ENCODE measurements at places on chromosomes 13 and 19. TPM values are rescaled to one million over a fixed set of nuclear protein-coding genes. Genes with fewer than 3 reads are reported as not detected.
A peak's percentile ranks its signal among the peaks of the same experiment; 100 is the strongest.

The INAFM1 gene
- total RNA-seq = 11.8 TPM

The IZUMO4 gene
- total RNA-seq = 15.9 TPM

The TEX26 gene
- not detected for total RNA-seq

The ADAMTS10 gene
- total RNA-seq = 59.1 TPM

The ATXN8OS gene
- not detected for total RNA-seq

GRCh38 chr13:36915896-36916640, 4.0 kb downstream of the SMAD9 start:
- DNase-seq = no peak

The ATP8B3 gene
- 4.1 TPM for total RNA-seq

The CLDN10 gene
- 3.0 TPM for total RNA-seq

DNA sequence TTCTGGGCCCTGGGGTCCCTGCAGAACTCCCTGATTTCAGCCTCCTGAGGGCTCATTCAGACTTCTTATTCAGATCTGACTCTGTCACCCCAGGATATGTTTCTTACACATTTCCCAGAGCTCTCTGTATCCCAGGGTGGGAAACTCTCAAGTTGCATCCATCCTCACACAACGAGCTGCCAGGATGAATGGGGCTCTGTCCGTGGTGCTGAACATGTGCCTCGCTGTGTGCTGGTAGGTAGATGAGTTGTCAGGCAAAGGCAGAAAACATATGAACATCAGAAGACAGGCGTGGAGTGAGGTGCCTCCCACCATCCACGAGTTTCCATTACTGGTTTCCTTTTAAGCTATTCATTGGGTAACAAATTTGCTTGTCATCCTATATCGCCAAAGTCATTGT, 11.4 kb upstream of the IGFL1 start:
- DNase-seq = peak; percentile 62

GRCh38 chr19:49224879-49225278, 67.3 kb downstream of the TRPM4 start:
- no peak for DNase-seq

GRCh38 chr19:5951338-5951861, 26.5 kb downstream of the RANBP3 start:
- no peak for DNase-seq

The SHISA7 gene
- 0.10 TPM for total RNA-seq

The KCNC3 gene
- total RNA-seq = 23.6 TPM

GRCh38 chr19:6458695-6459261, 814 bp downstream of the SLC25A23 start:
- no peak for DNase-seq

The CALR3 gene
- total RNA-seq = not detected

The BEST2 gene
- not detected for total RNA-seq

GRCh38 chr19:3289971-3290569, 65.6 kb downstream of the CELF5 start:
- no peak for DNase-seq

- no peak for DNase-seq
These were observed 27.5 kb upstream of the TMEM160 start for GRCh38 chr19:47075941-47076340.

- DNase-seq = no peak
These were observed at the start of gene FCGBP for GRCh38 chr19:39934584-39935363. FCGBP (minus strand) TSS chr19:39934634.

The RELB gene
- total RNA-seq = 6.2 TPM

The GARIN5A gene
- total RNA-seq = 11.6 TPM

DNA sequence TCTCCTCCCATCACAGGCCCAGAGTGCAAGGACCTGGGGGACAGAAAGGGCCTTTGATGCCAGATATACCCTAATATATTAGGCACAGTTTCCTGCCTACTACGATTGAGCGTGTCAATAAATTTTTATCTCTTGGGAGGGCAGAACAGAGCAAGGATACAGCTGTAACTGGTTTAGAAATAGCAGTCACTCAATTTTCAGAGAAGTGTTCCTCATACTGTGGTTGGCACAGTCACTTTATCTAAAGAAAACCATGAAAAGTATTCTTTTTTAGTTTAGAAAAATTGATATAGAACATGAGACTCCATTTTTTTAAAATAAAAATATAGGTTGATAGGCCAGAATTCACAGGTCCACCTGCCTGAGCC, 460 bp upstream of the ZNF155 start:
- DNase-seq = no peak

DNA sequence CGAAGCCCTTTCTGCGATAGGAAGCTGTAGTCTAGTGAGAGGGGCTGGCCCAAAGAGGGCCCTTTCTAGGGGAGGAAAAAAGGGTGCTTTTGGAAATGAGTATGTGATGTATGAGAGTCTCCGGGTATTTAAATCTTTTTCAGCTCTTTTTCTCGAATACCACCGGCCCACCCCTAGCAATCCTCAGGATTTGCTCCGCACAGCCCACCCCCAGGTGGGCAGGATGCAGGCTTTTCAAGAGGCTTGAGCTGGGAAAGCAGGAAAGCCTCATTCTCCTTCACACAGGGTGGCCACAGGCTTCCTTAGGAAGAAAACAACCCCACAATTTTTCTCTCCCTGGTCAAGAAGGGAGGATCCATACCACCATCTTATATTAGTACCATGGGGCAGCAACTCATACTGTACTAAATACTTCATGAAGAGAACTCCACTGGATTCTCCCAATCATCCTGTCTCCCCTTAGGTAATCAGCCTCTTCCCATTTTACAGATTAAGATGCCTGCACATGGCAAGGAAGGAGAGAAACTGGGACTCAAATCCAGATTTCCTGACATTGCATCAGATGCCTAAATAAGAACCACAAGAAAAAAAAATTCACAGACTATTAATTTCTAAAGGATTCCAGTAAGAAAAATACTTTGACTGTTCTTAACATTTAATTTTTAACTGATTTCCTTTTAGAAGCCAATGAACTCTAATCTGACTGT, 84.4 kb downstream of the STK24 start:
- DNase-seq = no peak

GRCh38 chr13:63336549-63336948, 1920.9 kb upstream of the PCDH20 start:
- no peak for DNase-seq

The DDX49 gene
- total RNA-seq = 44.4 TPM

The SLC25A15 gene
- 16.5 TPM for total RNA-seq

The MBD3L2 gene
- total RNA-seq = not detected

DNA sequence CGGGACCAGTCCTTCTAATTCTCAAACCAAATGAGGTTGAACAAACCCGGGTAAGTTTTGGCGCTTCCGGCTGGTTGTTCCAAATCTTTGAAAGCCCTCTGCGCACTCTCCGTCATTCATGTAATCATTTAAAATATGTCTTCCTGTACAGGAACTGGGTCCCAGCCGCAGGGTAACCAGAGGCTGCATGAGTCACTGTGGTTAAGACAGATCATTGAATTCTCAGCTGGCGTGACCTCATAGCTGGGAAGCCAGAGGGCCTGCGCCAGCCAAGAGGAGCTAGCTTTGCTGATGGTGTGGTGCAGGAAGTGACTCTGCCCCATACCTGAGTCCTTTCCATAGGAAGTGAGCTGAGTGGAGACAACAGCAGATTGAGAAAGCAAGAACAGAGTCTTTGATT, 135.2 kb downstream of the TSHZ3 start:
- no peak for DNase-seq

DNA sequence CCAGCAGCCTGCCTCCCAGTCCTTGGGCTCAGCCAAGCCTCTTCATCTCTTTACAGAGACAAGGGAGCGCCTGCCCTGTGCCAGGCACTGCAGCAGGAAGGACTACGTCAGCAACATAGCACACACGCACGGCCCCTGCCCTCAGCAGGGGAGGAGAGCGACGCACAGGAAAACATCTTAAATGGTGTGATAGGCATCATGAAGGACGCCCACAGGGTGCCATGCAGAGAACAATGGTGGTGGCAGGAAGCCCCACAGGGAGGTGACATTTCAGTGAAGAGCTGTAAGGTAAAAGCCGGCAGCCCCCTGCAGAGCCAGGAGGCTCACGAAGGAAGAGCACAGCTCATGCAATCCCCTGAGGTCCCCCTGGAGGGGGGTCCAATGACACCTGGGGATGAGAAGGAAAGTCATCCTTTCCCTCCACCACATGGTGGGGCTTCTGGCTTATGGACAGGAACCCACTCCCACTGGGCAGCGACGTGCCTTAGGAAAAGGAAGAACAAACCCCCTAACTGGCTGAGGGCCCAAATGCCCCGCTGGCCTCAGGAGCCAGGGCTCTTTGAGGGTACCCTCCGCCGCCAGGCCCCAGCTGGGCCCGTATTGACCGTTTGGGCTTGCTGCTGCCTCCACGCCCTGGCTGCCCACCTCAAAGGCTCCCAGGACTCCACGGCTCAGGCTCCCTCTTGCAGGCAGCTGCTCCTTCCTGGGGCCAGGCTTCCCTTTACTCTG, 37.3 kb upstream of the C13orf42 start:
- no peak for DNase-seq

DNA sequence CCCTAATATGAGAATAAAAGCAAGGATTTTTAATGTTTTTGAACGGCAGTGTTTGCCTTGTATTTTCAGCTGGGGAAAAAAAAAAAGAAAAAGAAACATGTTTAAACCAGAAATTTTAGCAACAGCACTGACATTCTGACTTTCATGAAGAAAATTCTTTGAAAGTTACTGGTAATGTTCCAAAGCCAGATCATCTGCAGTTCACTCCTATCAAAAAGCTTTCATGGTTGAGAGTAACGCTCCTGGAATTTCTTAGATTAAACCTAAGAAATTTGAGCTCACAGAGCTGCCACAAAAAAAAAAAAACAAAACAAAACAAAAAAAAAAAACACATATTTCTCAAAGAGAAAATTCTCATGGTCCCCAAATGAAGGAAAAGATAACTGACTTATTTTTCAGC, 1106.7 kb downstream of the EFNB2 start:
- no peak for DNase-seq

DNA sequence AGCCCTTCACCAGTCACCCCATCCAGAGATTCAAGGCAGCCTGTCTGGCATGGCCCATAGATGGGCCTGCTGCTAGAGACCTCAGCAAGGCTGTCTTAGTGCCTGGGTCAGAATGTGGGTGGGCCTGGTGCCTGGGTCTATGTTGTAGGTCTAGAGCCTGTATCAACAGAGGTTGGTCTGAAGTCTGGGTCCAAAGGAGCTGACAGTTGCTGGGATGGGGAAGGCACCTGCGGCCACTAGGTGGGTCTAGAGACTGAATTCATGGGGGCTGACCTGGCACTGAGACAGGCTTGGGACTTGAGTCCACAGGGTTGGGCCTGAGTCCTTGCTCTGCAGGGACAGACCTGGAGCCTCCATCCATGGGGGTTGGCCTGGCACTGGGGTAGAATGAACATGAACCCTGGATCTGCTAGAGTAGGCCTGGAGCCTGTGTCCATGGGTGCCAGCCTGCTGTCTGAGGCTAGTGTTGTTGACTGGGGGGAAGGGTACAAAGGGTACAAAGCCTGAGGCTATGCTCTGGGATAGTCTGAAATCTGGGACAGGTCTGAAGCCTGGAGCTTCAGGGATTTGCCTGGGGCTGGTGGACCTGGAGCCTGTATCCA, 516.8 kb downstream of the OLFM4 start:
- DNase-seq = no peak

GRCh38 chr19:29489172-29489951, 36.4 kb upstream of the VSTM2B start:
- DNase-seq = no peak

The APOE gene
- total RNA-seq = 233 TPM

GRCh38 chr13:45332831-45333219, 8.2 kb downstream of the TPT1 start:
- DNase-seq = no peak

GRCh38 chr13:62837895-62838294, 1422.2 kb upstream of the PCDH20 start:
- no peak for DNase-seq

The TRPC4 gene
- total RNA-seq = 4.2 TPM
